ENCODE measurements at places on chromosomes 1 and 21.

GRCh38 chr21:39452207-39452969 is 618 bp downstream of the SH3BGR start:
- DNase-seq: no peak

DNA sequence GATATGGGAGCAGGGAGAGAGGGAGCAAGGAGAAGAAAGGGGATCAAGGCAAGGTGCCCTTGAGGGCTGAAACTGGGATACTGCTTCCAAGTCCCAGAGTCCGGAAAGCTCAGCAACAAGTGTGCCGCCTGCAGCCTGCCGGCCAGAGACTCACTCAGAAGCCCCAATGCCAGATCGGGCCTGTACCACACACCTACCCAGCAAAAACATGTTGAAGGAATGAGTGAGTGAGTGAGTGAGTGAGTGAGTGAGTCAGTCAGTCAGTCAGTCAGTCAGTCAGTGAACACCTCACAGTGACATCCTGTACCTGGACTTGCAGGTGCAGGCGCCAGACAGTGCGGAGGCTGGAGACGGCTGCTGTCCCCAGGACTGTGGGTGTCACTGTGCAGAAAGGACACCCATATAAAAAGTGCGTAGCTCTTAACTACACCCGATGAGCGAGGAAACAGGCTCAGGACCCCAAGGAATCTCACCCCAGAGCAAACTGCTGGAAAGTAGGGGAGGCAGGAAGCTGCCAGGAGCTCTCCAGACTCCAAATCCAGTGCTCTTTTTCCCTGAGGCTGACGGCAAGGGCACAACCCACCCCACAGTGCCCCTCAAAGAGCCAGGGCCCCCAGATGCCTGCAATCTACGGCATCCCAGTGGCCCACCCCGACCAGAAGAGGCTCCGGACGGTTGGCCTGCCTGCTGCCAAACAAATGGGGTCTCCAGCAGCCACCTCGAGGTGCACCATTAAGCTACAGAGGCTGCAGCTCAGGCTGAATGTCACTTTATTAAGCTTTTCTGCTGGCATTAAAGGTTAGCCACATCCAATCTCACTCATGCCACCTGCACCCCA is 261.7 kb downstream of the NPHP4 start:
- DNase-seq: peak; percentile 38

GRCh38 chr1:93804412-93804811 is 74.6 kb downstream of the DNTTIP2 start:
- no peak for DNase-seq

DNA sequence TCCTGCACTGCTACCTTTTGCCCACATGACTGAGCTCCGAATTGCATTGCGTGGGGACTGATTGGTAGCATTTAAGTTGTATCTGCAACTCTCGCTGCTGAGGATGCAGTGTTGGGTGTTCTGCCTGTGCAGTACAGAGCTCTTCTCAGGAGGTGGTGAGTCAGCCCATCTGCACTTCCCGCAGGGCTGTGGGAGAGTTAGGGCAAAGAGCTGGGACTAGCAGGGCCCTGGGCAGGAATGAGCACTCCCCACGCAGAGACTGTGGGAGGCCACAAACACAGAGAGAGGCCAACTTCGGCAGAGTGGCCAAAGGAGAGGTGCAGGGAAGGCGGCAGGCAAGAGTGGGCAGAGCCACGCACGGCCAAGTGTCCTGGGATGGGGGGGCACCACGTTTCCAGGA is 244.7 kb downstream of the SIPA1L2 start:
- DNase-seq: no peak

- DNase-seq: no peak
These were observed 48.3 kb upstream of the DPH5 start for GRCh38 chr1:101073836-101074235.

All from breast epithelium (tissue), 4 donors.